Fibroblast of lung (primary cell): ENCODE measurements at places on chromosomes 1 and 21. TPM values are rescaled to one million over a fixed set of nuclear protein-coding genes. Genes with fewer than 3 reads are reported as not detected.

PTAFR gene
- under 0.01 TPM in 2 replicates for total RNA-seq

LCK gene
- total RNA-seq = not detected in 2 replicates

S100A7A gene
- total RNA-seq = not detected in 2 replicates

ITLN2 gene
- not detected in 2 replicates for total RNA-seq

DNA sequence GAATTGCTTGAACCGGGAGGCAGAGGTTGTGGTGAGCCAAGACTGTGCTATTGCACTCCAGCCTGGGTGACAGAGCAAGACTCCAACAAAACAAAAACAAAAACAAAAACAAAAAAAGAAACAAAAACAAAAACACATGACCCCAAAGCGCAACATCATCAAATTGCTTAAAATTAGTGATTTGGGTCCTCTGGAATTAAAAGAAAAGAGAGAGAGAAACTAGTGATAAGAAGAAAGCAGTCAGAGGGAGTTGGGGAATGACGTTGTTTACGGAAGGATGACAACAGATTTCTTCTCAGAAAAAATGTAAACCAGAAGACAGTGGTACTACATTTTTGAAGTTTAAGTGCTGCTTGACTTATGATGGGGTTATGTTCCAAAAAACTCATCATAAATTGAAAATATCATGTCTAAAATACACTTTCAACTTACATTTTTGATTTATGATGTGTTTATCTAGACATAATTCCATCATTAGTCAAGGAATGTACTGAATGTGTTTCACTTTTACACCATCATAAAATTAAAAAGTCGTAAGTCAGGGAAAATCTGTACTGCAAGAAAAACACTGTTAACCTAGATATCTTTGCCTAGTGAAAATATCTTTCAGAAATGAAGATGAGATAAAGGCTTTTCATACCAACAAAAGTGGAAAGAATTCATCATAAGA lies 88.0 kb downstream of the MT1HL1 start:
- H3K27me3 ChIP-seq = no peaks in the 10 kb centered on the region
- DNase-seq = no peak
- no peak overlapping the region for H3K27ac ChIP-seq
- H3K4me1 ChIP-seq = no peaks in the 10 kb centered on the region
- no peaks in the 10 kb centered on the region for H3K36me3 ChIP-seq
- H3K4me3 ChIP-seq = no peak overlapping the region

DNA sequence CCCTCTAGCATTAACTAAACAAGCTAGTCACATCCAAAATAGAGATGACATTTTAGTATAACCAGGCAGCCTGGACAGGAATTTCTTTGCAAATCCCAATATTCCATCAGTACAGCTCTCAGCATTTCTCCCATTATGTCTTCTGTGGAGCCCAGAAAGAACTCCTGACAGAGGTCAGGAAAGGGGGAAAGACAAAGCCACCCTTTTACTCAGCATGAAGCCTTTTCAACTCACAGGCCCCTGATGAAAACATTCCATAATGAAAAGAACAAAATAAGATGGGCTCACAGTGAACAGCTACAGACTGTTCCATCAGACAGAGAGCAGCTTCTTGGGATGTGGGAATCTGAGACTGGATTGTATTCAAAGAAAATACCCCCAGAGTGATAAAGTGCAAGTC lies 80.6 kb downstream of the TEX35 start:
- DNase-seq = no peak
- H3K4me1 ChIP-seq = no peaks in the 10 kb centered on the region
- no peak overlapping the region for H3K27ac ChIP-seq
- H3K27me3 ChIP-seq = no peaks in the 10 kb centered on the region
